ENCODE measurements at places on chromosomes 7 and 10.

- no peak for DNase-seq
Measured at GRCh38 chr10:88150339-88150738, 286.9 kb downstream of the PTEN start.

DNA sequence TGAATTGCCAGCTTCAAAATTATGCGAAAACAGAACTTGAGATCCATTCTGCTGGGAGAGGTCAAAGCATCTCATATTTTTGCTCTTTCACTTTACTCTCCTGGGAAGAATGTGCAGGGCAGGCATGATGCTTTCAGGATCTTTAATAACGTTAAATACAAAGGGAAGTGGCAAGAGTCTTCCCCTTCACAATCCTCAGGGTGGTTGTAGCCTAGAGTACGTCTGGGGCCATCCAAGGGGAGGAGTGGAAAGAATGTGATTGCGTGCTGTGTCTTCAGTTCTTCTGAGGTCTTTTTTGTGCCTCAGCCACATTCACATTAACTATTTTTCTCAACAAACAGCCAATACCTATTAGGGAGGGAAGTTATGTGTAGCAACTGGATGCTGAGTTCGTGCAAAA, 207.3 kb downstream of the HGF start:
- DNase-seq = no peak

- no peak for DNase-seq
Measured at GRCh38 chr7:129017933-129018538, 36.9 kb downstream of the TNPO3 start.

- DNase-seq = no peak
Measured at GRCh38 chr7:99024066-99024465, 119.8 kb downstream of the SMURF1 start.

- no peak for DNase-seq
Measured at GRCh38 chr7:29331163-29331562, 136.6 kb downstream of the CHN2 start.

DNA sequence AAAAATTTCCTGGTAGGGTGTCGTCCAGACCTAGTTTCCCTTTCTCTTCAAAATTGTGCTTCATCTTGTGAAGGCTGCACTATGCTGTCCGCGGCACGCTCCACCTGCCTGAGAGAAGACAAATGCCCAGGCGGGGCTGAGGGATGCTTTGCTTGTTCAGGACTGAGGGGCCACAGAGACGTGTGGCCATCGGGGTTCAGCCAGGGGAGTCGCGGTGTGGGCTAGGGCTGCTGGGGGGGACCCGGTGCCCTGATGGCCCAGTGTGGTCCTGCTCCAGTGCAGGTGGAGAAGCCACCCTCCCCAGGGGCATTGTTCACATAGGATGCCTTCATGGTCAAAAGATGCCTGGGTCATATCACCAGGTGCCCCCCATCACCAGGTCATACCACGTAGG, 107.8 kb upstream of the SHH start:
- DNase-seq = no peak

GRCh38 chr10:87092861-87093631, 1.6 kb downstream of the GLUD1 start:
- DNase-seq = no peak

GRCh38 chr7:157432541-157432956, 95.7 kb downstream of the DNAJB6 start:
- no peak for DNase-seq

DNA sequence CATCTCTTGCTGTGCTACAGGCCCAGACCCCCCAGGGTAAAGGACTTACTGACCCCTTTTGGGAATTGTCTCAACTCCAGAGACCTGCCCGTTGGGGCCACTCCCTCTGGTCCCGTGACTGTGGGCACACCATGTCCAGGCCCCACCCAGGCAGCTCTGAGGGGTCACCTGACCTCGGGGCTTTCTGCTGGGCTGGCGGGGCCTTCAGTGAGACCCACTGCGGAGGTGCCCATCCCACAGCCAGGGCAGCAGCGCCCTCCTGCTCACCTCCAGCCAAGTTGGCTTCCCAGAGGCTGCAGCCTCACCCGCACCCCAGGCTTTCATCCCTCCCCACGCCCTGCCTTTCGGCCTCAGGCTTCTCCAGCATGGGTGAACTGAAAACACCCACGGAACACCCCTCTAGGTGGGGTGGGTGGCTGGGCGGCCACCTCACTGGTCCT, 147.2 kb downstream of the DNAJB6 start:
- no peak for DNase-seq

- no peak for DNase-seq
Measured at GRCh38 chr10:12207114-12207513, 11.1 kb downstream of the CDC123 start.

- no peak for DNase-seq
Measured at GRCh38 chr7:583410-584121, 63.9 kb upstream of the PDGFA start.

GRCh38 chr7:138645284-138645683, 55.9 kb downstream of the SVOPL start:
- DNase-seq = no peak

DNA sequence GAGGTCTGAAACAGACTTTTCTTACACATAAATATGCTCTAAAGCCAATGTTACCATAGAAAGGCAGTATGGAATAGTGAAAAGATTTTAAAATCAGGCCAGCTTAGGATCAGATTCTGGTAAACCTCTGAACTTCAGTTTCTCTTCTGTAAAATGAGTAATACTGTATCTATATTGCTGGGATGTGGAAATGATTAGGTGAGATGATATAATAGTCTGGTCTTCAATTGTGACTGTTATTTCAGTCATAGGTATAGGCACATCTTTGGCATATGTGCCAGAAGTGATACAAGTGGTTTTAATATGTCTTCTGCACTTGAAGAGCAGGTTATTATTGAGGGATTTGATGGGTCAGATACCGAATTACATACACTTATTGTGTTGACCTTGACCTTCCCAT, 7.2 kb downstream of the ZNF277 start:
- no peak for DNase-seq

DNA sequence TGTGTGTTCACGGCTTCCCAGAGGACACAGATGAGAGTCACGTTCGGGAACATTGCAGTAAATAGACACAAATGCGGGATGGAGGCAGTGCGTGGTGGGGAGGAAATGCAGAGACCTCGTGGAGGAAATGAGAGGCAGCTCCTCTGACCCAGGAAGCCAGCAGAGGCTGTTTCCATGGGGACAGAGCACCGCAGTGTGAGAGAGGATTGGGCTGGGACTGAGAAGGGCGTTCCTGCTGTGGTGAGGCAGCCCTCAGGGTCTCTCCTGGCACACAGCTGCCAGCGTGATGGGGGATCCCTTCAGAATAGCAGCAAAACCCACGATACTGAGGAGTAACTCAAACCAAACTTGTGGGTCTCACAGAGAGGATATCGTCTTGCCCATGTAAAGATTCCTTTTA, 21.7 kb upstream of the BHLHA15 start:
- DNase-seq = no peak

DNA sequence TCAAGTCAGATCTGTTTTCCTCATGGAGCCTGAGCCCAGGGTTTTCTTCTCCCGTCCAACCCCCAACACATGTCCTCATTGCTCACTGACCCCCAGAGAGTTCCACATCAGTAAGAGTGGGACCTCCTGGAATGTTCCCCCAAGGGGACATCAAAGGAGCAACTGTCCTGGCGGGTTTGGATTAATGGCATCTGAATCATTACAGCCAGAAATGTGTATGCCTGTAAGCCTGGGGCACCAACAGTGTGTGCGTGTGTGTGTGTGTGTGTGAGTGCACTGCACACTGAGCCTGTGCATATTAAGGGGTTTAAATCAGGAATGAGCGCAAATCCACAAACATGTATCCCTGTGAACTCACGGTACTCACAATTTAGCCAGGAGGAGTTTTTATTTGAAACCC, 222.3 kb downstream of the PLXNA4 start:
- DNase-seq = no peak

- DNase-seq = no peak
Measured at GRCh38 chr7:157306846-157307838, 29.7 kb upstream of the DNAJB6 start.

DNA sequence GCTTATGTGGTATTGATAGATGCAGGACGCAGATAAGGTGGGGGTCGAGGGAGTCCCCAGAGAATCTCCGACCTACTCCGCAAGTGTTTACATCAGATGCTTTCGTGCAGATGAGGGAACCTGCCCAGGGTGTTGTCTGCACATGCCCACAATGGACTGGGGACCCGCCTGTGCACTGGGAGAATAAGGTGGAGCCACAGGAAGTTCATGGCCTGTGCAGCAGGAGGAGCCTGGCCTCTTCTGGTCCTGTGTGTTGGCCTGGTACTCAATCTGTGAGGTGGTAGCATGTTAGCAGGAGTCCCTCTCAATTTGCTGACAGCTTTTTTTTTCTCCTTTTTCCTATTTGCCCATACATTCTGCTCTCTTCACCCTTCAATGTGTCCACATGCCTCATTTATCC, 54.1 kb upstream of the AKR1C1 start:
- no peak for DNase-seq

- DNase-seq = no peak
Measured at GRCh38 chr10:130740915-130741750, 570.4 kb downstream of the TCERG1L start.

- no peak for DNase-seq
Measured at GRCh38 chr7:151503902-151504714, 15.6 kb downstream of the RHEB start.

- DNase-seq = no peak
Measured at GRCh38 chr10:113055458-113055857, 105.4 kb downstream of the TCF7L2 start.

- DNase-seq = no peak
Measured at GRCh38 chr10:71795248-71795647, 21.9 kb upstream of the VSIR start.

GRCh38 chr10:91883549-91884444, 25.5 kb downstream of the FGFBP3 start:
- DNase-seq = no peak

- no peak for DNase-seq
Measured at GRCh38 chr10:101558204-101558603, 29.9 kb downstream of the POLL start.

DNA sequence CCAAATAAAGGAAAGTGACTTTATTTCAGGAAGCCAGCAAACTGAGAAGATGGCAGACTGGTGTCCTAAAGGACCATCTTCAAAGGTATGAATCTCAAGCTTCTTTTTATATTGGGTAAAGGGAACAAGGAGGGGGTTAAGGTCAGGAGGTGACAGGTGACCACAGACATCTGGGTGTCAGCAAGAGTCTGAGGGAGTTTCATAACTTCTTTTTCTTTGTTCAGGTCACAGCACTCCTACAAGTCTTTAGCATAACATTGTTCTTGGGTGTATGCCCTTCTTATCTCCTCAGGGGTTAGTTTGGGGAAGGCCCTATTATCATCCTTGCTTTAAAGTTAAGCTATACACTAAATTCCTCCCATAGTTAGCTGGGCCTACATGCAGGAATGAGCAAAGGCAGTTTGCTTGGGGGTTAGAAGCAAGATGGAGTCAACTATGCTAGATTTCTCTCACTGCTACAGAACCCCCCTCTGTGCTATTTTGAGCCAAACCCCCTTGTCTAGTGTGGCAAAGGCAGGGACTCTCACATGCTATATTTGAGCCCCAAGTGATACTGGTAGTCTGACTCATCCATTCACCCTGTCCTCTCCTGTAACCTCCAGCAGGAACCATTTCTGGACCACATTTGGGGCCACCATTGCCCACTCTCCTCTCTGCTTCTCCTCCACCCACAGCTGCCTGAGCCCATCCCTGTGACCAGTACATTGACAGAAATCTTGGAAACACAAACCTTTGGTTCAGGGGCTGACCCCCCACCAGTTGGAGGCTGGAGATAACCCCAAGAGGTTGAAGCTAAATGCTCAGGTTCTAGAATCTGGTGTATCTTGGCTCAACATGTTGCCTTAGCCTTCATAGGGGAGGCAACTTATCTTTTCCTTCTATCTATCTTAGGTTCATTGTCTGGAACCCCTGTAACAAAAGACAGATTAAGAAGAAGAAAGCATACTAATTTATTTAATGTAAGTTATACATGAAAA, 55.5 kb upstream of the LRGUK start:
- DNase-seq = no peak

GRCh38 chr7:29113384-29114102, 32.8 kb downstream of the CPVL start:
- no peak for DNase-seq

GRCh38 chr10:114518401-114519305, 114.4 kb upstream of the AFAP1L2 start:
- DNase-seq = no peak

GRCh38 chr10:69840773-69841172, 39.1 kb downstream of the COL13A1 start:
- DNase-seq = no peak

- no peak for DNase-seq
Measured at GRCh38 chr7:105131890-105132289, 117.9 kb downstream of the KMT2E start.

- no peak for DNase-seq
Measured at GRCh38 chr10:131290781-131291180, 20.7 kb downstream of the TCERG1L start.

GRCh38 chr10:70038923-70039322, 13.7 kb upstream of the MACROH2A2 start:
- DNase-seq = no peak

GRCh38 chr10:69787681-69788080, 14.0 kb upstream of the COL13A1 start:
- no peak for DNase-seq

DNA sequence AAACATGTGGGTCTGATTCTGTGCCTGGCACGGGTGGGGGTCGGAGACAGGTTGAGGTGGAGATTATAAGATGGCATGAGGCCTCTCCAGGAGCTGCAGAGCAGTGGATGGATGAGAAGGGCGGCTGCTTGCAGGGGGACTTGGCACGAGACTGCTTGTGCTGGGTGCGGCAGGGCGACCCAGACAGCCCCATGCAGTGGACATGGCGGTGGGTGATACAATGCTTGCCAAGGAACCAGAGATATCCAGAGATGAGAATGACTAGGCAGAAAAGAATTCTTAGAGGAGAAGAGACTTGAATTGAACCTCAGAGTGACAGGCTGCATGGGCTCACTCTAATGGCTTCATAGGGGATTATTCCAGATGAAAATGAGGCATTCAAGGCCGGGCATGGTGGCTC, 145.4 kb downstream of the NEURL1 start:
- DNase-seq = no peak

DNA sequence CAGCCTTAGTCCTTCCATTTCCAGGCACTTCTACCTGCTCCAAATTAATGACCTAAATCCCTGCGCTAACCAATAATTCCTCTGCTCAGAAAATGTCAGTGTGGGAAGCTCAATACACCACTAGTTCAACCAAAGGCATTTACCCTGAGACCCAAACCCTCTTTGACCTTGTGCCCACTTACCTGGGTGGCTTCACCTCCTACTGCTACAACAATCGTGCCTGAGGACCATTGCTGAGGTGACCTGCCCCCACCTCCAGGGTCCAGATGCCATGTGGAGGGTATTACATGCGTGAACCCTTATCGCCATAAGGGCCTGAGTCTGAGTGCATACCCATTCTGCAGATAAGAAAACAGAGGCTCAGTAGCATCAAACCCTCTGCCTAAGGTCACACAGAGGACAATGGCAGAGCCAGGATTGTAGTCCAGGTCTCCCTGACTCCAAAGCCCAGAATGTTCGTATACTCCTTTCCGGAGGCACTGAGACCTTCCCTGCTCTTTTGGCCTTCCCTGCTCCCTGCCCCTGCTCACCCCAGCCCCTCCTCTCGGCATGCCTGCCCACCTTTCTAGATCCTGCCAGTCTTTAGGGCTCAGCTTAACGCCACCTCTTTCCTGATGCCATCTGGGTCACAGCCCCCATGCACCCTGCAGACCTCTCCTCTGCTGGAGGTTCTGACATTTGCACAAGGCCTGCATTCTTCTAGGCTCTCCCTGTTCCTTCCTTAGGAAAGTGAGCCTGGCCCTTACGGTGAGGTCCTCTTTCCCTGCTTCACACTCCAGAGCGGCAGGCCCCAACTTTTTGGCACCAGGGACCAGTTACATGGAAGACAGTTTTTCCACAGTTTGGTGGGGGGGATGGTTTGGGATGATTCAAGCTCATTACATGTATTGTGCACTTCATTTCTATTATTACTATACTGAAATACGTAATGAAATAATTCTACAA, 94.9 kb downstream of the CHST15 start:
- no peak for DNase-seq

Measured in stimulated activated CD4-positive, alpha-beta T cell treated with anti-CD3 and anti-CD28 coated beads, Interleukin-1b, Interleukin-23, amount 100 ng/mL, for 4 hours (primary cell).